ENCODE measurements at places on chromosomes 6 and 20.

GRCh38 chr20:53829255-53829723 is 235.7 kb upstream of the ZNF217 start:
- DNase-seq = no peak

- no peak for DNase-seq
Measured at GRCh38 chr6:124142852-124143251, 339.2 kb downstream of the NKAIN2 start.

DNA sequence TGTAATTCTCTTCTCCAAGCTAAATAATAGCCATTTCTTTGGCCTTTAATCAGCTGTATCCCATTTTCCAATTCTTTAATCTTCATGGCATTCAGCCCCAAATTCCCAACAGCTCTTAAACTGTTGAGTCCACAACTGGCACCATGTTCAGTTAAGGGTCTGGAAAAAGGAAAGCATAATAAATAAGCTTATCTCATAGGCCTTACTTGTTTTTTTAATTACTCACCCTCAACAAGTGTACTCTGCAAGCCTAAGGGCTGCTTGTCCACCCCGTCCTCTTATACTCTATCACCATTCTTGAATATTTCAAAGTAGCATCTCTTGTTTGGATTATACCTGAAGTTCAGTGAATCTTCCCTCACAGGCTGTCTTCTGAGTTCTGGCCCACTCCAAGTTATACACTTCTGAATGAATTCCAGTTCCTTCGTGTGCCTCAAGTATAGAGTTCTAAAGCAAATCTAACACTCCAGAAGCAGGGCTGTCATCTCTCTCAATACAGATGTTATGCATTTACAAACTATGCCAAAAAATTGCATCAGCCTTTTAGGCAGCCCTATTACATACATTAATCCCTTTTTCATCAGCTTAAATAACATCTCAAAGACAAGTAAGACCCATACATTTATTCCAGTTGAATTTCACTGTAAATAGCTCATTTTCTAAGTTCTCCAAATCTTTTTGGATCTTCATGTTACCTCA is 98.7 kb downstream of the COL21A1 start:
- no peak for DNase-seq

DNA sequence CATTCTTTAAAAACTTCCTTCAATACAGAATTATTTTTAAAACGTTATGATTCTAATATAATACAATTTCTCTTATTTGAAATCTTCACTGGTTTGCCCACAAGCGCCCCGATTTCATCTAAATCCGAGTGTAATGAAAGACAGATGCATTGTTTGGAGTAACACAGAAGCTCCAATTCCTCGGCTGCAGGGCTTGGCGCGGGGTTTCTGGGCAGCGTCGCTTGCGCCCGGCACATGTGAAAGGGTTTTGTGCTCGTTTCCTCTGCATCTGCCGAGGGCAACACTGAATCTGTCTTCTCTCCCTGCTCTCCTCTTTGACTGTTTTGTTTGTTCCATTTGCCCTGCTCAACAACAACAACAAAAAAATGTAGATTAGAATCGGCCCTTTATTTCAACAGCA is 248.6 kb upstream of the QKI start:
- no peak for DNase-seq

GRCh38 chr6:26389349-26389894 is 6.5 kb downstream of the BTN2A2 start:
- DNase-seq = peak; percentile 8

GRCh38 chr6:52881996-52882841 is 27.3 kb downstream of the GSTA3 start:
- DNase-seq = peak; percentile 86

DNA sequence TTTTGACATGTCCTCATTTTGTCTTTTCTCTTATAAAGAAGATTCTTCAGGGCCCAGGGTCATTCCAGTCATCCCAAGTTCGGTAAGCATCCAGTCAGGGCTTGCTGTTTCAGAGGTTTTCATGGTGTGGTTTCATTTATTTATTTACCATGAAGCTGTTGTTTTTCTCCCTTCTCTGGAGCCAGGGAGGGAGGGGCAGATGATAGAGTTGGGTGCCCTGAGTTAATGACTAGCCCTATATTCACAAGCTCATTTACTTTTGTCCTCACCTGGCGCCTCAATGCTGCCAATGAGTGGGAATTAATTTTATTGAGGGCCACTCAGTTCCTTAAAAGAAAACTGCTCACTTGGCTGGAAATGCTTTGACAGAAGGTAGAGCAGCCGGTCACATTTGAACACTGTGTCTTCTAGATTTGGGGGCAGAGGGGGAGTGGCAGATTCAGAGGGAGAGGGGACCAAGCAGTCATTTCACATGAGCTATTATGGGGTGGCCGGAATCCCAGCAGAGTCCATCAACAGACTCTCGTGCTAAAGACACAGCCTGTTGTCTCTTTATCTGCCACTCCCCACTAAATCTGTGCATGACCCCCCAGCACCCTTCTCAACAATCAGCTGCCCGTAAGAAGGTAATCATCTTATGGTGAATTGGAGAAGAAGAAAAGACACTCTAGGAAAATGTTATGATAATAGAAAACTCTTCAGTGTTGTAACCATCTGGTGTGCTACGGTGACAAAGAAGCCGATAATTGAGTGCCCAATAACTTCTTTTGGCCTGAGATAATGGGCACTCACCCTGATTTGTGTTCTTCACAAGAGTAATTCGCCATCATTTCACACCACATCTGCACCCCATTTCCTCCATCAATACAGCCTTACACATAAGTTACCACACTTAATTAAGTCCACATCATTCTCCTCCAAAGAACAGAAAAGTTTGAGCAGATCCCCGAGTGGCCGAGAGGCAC is 573.5 kb upstream of the JAG1 start:
- DNase-seq = no peak

DNA sequence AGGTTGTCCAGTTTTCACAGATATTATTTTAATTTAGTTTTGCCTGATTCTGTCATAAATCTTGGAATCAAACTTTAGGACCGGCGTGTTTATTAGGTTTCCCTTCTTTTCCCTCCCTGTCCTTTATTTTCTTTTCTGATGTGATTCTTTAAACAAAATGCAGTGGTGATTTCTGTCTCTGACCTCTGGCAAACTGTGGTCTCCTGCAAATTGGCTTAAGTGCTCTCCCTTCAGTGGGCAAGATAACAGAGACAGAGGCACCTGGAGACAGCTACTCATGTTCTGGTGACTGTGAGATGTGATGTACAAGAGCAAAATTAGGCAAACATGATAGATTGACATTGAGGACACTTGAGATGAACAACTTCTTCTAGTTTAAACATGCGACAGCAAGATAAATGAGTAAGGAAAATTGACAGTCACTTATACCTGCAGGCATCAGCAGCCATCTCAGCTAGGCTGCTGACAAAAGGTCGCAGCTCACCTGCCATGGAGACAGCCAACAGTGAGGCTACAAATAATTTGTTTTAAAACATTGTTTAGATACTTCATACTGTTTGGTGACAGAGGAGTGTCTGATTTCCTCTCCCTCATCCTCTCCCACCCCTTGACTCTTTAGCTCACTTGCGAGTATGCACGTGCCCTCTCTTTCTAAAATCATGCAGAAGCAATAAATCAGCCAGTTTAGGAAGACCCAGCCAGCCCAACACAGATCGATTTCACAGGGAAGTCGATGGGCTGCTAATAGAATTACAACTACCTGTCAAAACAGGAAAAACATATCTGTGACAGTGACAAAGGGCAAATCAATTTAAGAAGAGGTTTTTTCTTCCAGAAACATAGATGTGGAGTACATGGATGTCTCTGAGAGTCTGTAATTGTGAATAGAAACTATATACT is 63.4 kb upstream of the MAP3K7 start:
- no peak for DNase-seq

- no peak for DNase-seq
Measured at GRCh38 chr6:52418606-52419005, 1.5 kb upstream of the EFHC1 start.

GRCh38 chr20:926670-927069 is 10.5 kb upstream of the ANGPT4 start:
- no peak for DNase-seq

DNA sequence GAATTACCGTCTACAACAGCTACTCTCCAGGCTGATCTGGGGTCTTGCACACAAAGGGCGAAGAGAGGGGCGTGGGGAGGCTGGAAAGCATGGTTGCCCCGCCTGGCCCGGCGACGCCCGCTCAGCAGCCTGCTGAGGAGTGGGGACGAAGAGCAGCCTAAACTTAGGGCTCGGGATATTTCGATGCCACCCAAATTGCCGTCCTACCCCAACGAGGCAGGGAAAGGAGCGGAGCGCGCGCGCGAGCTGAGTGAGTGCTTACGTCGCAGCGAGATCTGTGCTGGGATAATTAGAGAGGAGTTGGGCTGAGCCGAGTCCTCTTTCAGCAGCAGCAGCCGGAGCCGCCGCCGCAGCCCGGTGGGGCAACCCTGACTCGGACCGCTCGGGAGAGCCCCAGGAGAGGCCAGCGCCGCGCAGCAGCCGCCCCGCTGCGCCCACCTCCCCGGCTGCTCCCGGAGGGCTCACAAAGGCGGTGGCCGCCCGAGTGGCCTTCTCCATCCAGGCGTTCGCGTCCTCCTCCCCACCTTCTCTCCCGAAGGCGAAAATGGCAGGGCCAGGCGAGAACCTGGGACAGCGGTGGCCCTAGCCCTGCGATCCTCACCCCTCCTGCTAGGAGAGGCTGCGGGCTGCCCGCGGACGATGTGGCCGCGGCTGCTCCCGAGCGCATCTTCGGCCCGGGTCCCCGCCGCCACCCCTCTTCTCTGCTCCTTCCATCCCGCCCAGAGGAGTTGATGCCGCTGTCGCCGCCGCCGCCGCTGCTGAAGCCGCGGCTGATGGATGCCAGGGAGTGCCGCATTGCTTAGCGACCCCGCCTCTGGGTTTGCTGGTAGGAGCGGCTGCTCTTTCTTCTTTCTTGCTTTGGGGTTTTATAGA is at the start of gene CLVS2:
Gene CLVS2 (plus strand): TSS at position 315 of the 873 bp plus-strand sequence. CDS start 1,543 bp downstream, outside the sequence.
- peak; percentile 12 for DNase-seq

- no peak for DNase-seq
Measured at GRCh38 chr6:138393871-138394783, 9.9 kb upstream of the HEBP2 start.

- DNase-seq = no peak
Measured at GRCh38 chr6:75135450-75135849, 70.4 kb downstream of the COL12A1 start.

DNA sequence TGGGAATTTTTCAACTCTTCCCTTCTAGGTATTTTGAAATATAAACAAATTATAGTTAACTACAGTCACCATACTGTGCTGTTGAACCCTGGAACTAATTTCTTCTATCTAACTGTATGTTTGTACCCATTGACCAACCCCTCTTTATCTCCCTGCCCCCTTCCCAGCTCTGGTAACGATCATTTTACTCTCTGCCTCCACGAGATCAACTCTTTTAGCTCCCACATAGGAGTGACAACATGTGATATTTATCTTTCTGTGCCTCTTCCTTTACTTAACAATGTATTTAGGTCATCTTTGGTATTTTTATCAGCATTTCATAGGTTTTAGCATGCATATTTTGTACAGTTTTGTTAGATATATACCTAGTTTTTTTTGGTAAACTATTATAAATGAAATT is 45.9 kb downstream of the ASXL1 start:
- no peak for DNase-seq

GRCh38 chr6:88059191-88059590 is 11.6 kb downstream of the SPACA1 start:
- no peak for DNase-seq

- no peak for DNase-seq
Measured at GRCh38 chr20:2350606-2351005, 30.1 kb upstream of the TGM6 start.

- DNase-seq = no peak
Measured at GRCh38 chr6:101544286-101544685, 150.8 kb downstream of the GRIK2 start.

DNA sequence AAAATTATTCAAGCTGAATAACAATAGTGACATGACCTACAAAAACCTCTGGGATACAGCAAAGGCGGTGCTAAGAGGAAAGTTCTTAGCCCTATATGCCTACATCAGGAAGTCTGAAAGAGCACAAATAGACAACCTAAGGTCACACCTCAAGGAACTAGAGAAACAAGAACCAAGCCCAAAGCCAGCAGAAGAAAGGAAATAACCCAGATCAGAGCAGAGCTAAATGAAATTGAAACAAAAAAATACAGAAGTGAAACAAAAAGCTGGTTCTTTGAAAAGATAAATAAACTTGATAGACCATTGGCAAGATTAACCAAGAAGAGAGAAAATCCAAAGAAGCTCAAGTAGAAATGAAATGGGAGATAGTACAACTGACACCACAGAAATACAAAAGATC is 47.6 kb upstream of the NOTCH4 start:
- DNase-seq = no peak

DNA sequence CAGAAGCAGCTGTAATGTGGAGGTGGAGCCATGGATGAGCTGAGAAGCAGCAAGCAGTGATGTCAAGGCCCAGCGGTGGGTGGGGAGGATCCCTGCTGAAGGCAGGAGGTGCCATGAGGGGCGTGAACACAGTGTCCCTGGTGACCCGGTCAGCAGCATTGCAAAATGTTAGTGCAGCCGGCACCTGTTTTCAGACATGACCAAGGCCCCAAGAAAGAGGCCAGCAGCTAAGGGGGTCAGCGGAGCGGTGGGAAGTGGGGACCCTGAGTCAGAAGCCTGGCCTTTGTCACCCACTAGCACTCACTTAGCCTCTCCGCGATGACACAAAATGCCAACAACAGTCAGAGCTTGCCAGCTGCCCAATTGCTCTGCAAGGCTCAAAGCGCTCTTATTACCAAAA is 51.9 kb downstream of the TMEM242 start:
- DNase-seq = no peak

- DNase-seq = no peak
Measured at GRCh38 chr6:36028088-36028876, 674 bp downstream of the MAPK14 start.

- no peak for DNase-seq
Measured at GRCh38 chr6:140485740-140486449, 1111.4 kb upstream of the CITED2 start.

GRCh38 chr20:42945234-42945994 is 244.3 kb downstream of the PTPRT start:
- DNase-seq = no peak

DNA sequence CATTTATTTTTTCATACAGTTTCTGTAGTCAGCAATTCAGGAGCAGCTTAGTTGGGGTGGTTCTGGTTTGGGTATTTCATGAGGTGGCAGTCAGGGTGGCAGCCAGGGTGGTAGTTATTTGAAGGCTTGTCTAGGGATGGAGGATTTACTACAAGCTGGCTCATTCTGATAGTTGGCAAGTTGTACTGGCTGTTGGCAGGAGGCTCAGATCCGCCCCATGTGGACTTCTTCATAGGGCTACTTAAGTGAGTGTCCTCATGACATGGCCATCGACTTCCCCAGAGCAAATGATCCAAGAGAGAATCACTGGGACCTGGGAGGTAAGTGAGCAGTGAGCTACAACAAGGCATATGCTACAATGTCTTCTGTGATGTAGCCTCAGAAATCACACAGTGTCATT is 22.4 kb upstream of the CDKAL1 start:
- DNase-seq = no peak

DNA sequence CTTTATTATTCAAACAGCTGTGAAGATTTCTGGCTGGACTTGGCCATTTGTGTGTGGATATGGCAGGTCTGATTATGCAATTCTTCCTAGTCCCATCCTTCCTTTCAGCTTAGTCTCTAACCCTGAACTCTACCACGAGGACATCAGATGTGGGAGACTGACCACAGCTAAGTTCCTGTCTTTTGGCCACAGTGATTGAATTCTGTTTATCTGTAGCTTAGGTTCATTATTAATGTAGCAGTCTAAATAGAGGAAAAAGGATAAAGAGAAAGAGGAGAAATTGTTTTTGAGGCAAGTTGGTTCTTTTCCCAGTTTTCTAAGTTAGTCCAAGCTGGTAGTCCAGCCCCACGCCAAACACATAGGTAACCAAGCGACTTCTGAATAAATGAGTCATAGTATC is 598.9 kb downstream of the RFPL4B start:
- DNase-seq = no peak
